NCI-H774 (cell line): ENCODE measurements at places on chromosomes 2 and 18.

DNA sequence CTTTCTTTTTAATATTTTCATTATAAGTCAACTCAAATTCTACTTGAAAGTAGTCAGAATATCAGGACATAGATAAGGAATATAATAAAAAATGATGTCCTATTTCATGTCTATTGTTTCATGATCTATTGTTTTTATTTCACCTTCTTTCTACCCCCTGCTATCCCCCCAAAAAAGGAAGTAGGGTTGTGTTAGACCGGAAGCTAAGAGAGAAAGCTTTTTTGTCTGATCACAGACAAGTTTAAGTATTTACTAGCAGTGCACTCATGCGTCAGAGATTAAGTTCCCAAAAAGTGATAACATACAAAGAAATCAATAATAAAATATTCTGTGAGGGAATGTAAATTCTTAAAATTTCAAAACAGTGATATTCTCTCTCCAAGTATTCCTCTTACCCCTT is 447.1 kb upstream of the CNTNAP5 start:
- no peak for DNase-seq

DNA sequence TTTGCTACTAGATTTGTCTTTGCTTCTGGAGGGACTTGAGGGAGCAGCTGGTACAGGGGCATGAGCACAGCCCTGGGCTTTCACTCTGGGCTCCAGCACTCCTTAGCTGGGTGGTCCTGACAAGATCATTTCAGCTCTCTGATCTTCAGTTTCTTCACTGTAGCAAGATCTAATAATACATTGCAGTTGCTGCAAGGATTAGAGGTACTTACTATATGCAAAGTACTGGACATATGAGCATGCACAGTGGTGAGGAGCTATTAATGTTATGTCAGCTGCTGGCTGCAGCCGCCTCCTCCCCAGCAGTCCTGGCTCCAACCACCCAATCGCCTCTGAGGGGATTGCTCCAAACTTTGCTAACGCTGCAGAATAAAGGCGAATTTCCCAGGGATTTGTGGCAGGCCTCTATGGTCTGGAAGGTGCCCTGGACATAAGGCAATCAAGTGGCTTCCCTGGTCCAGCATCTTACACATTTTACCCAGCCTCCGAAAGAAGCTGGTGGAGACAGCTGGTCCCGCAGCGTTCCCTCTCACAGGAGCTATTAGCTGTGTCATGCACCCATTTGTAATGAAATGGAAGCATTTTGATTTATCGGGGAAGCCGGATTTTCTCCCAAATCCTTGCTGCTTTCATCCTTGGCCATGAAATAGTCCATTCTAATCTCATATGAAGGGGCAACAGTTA is 96.7 kb downstream of the RHOB start:
- no peak for DNase-seq

DNA sequence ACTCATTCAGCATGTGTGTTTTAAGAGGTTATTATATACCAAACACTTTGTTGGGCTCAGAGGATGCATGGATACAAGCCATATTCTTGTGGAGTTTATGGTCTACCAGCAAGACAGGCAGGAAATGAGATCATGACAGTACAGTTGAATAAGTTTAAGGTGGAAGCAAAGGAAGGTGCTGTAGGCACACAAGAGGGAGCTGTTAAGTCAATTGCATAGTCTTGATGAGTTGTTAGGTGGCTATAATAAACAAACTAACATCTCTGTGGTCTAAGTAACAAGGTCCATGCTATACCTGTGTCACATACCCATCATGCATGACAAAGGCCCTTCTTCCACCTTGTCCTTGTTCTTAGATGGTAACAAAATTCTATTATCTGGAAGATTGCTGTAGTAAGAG is 538.3 kb downstream of the CNTNAP5 start:
- no peak for DNase-seq

DNA sequence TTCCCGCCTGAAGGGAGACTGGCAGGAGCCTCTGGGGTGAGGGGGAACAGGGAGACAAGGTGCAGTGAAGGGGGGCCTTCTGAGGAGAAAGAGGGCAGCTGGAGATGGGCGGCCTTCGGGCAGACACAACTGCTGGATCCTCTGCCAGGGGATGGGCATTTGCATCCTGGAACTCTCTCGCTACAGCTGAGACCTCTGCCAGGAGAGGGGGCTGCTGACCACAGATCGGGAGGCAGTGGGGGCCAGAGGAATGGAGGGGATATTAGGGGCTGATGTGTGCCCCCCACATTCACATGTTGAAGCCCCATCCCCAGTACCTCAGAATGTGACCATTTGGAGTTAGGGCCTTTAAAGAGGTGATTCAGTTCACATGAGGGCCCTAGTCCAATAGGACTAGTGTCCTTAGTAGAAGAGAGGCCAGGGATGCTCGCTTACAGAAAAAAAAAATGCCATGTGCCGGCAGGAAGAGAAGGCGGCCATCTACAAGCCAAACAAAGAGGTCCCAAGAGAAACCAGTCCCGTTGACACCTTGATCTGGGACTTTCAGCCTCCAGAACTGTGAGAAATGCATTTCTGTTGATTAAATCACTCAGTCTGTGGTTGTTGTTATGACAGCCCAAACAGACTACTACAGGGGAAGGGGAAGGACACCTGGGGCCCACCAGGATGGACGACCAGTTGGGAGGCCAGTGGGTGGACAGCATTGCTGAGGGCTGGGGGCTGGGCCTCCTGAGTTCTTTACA is 50.0 kb downstream of the TRABD2A start:
- DNase-seq, result no peak

GRCh38 chr18:9649164-9649540 is 34.8 kb upstream of the PPP4R1 start:
- DNase-seq, result no peak

GRCh38 chr2:142136571-142136970 is 5.8 kb upstream of the LRP1B start:
- DNase-seq, result no peak
